ENCODE measurements at places on chromosomes 11 and 22. TPM values are rescaled to one million over a fixed set of nuclear protein-coding genes. Genes with fewer than 3 reads are reported as not detected.

DNA sequence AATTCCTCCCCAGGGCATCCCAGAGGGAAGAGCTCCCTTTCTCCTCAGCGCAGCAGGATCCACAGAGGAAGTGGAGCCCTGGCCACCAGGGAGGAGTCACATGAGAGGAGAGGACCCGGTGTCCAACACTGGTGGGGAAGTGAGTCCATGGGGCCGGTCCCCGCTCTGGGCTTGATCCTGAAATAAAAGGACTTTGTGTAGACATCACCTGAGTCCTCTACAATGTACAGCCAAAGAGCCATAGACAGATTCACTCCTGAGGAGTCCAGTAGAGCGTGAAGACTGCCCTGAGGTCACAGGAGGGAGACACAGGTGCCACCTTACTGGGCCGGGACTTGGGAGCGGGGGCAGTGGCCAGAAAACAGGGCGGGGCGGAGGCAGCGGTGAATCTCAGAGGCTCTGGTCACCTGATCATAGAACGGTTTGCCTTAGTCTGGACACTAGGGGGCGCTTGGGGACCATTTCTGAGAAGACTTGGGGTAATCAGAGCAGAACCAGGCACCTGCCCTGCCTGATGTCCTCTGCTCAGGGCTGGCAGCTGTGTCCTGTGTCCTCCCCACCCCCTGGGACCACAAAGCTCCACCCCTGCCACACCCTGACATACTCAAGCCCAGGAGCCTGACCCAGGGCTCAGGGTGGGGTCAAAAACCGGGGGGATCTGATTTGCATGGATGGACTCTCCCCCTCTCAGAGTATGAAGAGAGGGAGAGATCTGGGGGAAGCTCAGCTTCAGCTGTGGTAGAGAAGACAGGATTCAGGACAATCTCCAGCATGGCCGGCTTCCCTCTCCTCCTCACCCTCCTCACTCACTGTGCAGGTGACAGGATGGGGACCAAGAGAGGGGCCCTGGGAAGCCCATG lies 112.7 kb downstream of the VPREB1 start:
- ATAC-seq = peak; percentile 92

DNA sequence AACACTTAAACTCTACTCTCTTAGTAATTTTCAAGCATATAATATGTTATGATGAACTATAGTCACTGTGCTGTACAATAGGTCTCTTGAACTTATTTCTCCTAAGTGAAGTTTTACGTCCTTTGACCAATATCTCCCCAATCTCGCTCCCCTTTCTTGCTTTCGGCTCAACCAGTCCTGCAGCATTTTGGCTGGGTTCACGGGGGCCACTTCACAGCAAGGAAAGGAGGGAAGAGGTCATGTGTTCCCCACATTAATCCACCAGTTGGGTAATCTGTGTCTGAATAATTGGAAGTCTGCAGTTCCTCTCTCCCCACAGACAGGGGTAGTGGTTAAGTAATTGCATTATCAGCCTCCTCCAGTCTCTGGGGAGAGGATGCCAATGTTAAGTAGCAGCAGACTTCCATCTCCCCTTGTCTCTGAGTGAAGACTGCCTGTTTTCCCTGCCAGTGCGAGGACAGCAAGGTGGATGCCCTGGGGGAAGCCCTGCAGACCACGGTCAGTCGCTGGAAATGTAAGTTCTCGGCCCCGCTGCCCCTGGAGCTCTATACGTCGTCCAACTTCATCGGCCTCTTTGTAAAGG lies 59.2 kb upstream of the CRTAM start:
- ATAC-seq = no peak

GRCh38 chr11:68878022-68878421 lies 25.6 kb downstream of the MRPL21 start:
- ATAC-seq = no peak

DNA sequence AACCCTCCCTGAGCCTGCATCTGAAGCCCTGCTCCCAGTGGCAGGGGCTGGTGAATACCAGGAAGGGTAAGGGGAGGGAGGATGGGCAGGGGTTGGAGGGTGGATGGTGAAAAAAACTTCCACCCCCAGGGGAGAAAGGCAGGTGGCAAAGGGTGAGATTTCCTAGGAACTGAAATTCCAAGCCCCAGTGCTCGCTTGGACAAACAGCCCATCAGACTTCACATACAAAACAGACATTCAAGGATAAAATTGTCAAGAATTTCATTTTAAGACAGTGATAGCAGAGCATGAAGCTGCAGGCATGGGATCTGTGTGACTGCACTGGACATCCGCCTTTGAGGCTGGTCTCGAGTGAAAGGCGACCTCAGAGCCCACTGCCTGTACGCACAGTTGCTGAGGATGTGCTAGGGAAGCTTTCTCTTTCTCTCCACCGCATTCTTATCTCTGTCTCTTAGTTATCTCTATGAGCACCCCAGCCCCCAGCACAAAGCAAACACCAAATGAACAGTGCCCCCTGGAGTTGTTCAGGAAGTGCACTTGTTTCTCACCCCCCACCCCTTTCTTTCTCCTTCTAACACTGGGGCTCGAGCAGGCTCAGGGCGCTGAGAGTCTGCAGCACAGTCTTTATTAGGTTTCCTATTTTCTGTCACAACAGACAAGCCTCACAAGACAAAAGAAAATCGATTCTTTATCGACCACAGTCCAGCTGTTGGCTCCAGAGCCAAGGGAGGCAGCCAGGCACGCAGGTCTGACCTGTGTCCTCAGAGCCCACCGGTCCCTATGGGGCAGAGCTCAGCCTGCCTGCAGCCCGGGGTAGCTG lies 237.3 kb upstream of the NCAM1 start:
- ATAC-seq = no peak

GRCh38 chr22:49212466-49212865 lies 615.2 kb downstream of the BRD1 start:
- ATAC-seq = peak; percentile 13

The CCDC81 gene
- 0.28 TPM for total RNA-seq

The APOC3 gene
- 0.52 TPM for total RNA-seq

The KCNK7 gene
- total RNA-seq = 20.2 TPM

The ZFTA gene
- 2.9 TPM for total RNA-seq

- peak; percentile 48 for ATAC-seq
Observed at GRCh38 chr22:21044931-21045584, 688 bp upstream of the LRRC74B start.

All from esophagus mucosa (tissue), 1 donor.